ENCODE measurements at places on chromosomes 1 and 21.

DNA sequence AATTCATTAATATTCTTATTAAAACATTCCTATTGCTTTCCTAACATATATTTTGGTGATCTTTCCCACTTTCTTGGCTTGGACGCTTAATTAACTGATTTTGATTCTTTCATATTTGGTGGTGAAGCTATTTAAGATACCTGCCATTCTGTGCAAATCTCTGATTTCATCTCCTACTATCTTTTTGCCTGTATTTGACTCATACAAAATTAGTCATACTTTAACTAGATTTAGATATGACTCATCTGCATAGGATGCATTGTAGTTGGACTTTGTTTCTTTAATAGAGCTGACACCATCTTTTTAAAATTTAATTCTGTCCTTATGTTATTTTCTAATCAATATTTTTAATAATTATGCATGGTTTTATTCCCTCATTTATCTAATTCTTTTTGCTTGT, 93.8 kb upstream of the PLPPR4 start:
- no peak for DNase-seq

GRCh38 chr1:167082511-167083027, 7.6 kb downstream of the GPA33 start:
- DNase-seq: no peak

DNA sequence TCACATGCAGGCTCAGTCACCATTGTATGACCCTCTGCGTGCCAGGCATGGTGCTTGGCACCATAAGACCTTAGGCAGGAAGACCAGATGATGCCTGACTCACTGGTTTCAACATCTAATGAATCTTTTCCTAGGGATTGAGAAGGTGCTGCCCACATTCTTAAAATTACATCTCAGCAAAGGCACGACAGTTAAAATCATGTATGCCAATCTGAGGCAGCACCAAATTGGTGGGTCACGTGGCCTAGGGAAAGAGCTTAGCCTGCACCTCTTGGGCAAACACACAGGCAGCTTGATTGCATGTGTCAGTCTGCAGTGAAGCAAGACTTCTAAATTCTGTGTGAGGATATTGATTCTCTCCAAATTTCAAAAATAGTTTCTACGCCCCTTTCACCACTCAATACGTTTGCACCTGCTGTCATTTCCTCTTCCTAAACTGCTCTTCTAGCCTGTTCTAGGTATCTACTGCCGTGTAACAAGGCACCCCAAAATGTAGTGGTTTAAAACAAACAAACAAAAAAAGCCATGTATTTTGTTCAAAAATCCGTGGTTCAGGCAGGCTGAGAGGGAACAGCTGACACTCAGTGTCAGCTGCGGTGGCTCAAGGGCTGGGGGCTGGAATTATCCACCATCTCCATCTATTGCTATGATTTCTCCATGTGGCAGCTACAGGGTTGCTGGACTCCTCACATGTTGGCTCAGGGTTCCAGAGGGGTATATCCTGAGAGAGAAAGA, 160.2 kb upstream of the FGGY start:
- no peak for DNase-seq

- DNase-seq: no peak
Measured at GRCh38 chr21:35095859-35096291, 46.8 kb upstream of the RUNX1 start.

DNA sequence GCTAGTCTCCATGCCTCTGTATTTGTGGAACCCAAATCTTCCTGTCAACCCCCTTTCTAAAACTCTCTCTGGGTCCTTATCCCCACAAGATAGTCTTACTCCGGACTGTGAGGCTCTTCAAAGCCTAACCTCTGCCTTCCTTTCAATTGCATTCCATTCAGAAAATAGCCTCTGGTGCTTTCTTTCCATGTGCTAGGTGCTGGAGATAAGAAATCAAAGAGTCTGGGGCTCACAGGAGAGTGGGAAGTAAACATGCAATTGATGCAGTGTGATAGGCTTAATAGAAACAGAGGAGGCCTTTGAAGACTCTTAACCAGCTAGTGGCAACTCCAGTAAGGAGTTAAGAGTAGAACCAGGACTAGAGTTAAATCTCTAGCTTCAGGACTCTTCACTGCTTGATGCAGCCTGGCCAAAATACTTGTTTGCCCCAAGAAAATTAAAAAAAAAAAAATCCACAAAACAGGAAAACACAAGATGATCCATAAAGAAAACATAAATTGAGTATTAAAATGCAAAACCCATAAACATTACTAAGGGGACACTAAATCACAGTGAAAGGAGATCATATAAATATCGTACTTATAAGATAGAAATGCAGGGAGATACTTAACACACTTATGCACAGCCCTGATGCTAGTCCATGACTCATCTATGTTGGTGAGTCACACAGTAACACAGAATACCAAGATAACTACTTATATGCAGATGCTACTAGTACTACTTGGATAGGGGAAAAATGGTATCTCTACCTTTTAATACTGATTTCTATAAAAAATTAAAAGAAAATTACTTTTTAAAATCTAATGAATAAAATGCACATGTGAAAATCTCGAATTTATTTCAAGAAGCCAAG, 341.5 kb downstream of the KCNH1 start:
- DNase-seq: no peak

- no peak for DNase-seq
Measured at GRCh38 chr1:90719330-90720144, 2.4 kb upstream of the BARHL2 start.

DNA sequence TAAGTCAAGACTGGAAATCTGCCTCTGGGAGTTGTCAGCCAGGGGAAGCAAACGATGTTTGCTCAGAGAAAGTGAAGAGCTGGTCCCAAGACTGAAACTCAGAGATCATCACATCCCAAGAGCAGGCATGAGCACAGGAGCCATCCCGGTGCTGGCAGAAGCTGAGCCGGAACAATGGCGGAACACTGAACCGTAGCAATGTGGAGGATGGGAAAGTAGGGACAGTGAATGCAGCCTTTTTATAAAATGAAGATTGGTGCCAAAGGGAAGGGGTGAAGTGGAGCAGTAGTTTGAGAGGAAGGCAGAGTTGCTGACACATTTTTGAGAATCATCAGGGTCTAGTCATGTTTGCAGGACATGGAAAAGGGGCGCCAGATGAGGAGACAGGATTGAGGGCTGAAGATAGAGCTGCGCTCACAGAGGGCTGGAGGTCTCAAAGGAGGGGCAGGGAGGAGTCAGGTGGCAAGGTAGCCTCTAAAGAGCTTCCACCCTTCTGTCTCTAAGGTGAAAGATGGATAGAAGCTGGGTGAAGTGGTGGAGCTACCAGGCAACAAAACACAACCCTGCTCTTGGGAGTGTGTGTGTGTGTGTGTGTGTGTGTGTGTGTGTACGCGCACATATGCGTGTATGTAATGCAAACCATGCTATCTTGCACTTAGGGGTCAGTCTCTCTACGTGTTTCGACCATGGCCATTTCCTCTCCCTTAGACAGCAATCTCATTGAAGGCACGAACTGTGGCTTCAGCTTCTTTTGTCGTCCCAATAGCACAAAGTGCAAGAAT, 94.3 kb upstream of the IRF2BP2 start:
- DNase-seq: no peak

DNA sequence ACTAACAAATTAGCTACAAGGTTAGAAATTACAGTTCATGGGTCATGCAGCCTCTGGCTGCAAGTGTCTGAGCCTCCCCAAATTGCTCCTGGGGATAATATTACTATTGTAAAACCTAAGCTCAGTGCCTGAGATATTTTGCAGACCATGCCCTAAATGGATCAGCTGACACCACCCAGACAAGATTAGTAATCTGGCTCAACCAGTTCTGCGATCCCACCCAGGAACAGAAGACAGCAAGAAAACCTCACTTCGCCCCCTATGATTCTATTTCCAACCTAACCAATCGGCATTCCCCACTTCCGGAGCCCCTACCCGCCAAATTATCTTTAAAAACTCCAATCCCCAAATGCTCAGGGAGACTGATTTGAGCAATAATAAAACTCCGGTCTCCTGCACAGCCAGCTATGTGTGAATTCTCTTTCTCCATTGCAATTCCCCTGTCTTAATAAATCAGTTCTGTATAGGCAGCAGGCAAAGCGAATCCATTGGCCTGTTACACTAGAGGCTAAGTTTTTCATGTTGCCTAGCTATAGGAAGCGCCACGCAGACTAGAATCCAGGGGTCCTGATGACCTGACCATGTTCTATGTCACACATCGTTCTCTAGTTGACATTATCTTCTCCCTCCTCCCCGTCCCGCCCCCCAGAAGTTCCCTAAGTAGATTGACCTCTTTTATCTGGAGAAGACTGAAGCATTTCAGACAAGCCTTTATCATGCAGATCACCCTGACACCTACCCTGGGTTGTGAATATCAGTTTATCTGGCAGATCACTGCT, 22.4 kb upstream of the ZFYVE9 start:
- DNase-seq: no peak

- DNase-seq: no peak
Measured at GRCh38 chr1:233998891-233999290, 94.4 kb downstream of the SLC35F3 start.

GRCh38 chr1:119735217-119735616, 23.5 kb downstream of the PHGDH start:
- DNase-seq: no peak

All from stimulated activated CD4-positive, alpha-beta T cell treated with anti-CD3 and anti-CD28 coated beads, Interleukin-2, amount 100 ng/mL, for 48 hours (primary cell).